ENCODE measurements at places on chromosomes 11 and 22.

DNA sequence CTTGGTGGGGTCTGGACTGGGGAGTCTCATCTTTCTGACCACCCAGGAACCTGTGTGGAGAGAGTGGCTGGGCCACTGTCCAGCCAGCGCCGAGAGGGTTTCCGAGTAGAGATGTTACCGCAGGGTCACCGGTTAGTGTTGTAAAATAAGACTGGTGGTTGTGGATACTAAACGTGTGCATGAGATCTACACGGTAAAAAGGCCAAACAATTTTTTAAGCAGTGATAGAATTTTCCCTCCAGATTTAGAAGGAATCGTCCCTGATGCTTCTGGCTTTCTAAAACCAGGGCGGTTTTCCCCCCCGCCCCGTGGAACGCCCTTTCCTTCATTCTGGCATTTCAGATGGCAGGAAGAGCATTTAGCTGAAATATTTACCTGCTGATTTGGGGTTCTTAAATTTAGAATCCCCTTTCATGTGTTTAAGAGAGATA is 72.6 kb upstream of the PPARA start:
- no peak for DNase-seq

DNA sequence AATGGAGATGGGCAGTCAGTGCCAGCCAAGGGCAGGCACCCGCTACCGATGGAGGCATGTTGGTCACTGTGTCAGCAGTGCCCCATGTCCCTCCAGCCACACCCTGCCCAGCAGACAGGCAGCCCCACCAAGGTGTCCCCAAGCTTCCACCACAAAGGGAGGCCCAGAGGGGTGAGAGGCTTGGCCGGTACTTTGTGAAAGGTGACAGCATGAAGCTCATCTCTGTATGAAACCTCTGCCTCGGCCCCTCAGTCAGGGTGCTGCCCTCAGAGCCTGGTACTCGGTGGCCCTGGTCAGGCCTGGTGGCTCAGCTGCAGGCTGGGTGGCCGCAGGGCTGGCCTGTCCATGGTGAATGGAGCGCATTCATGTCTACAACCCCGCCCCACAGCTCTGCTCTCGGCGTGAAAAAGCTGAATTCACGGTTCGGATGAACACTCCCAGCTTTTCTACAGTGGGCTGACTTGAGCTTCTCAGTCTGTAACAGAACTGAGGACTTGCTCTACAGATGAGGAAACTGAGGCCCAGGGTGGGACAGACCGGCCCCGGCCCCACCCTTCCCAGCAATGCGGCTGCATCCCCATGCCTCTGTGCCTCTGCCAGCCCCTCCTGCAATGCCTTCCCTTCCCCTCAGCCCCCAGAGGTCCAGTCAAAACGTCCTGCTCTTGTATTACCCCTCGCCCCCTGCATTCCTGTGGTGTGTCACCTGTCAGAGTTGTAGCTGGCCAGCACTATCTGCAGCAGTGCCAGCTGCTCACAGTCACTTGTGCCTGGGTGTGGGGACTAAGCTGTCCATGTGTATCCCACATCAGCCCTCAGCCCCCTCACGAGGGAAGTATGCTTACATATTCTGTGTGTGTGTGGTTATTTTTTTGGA is 27.7 kb downstream of the RSPH14 start:
- no peak for DNase-seq

DNA sequence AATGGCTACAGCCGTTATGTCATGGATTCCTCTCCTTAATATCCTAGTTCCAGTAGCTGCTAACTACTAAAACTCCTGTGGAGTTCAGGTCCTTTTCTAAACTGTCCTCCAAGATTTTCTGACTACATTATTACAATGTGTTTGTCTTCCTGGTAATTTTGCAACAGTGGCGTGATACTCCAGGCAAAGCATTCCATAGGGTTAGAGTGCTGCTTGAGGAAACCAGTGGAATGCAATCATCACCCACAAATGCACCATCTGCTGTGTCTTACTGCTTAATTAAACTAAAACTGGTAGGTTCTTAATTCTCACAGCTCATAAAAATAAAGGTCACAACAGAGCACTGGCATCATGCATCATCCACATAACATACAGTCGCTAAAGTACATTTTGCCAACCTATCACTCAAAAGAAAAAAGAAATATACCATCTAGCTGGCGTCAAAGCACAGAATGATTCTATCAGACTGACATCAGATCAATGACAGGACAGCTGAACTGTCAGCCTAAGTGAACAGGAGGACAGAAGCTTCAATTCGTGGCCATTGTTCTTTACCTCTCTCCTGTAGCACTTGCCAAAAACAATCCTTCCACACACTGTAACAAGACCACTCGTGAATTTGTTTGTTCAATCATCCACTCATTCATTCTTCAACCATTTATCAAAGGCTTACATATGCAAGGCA is 182.5 kb downstream of the CADM1 start:
- DNase-seq: no peak

- DNase-seq: no peak
Observed at GRCh38 chr11:66651016-66651415, 12.5 kb downstream of the RBM4 start.

DNA sequence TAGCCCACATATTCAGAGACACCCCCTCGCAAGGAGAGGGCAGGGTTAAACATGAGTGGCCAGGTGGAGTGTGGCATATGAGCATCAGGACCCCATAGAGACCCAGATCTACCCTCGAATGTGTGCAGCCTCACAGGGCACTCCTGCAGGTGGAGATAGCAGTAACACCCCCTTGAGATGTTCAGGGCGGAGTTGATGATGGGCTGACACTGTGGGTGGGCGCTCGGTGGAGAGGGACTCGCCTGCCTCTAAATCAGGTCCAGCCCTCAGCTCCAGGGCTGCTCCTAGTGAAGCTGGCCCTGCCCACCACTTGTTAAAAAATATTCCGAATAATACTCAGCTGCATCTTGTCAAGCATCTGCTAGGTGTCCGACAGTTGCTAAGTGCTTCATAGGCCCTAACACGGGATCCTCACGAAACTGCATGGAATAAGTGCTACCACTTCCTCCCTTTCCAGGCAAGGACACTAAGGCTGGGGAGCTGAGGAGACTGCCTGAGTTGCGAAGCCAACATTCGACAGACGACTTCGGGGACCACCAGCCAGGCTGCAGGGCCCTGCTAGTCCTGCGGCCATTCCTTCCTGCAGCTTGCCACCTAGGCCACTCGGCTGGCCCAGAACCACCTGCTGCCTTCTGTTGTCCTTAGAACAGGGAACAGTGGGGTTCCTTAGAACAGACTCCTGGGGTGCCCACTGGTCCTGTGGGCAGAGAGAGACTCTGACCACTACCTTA is 74.0 kb upstream of the WNT11 start:
- DNase-seq: no peak

GRCh38 chr11:16800382-16800781 is 61.9 kb downstream of the C11orf58 start:
- no peak for DNase-seq

DNA sequence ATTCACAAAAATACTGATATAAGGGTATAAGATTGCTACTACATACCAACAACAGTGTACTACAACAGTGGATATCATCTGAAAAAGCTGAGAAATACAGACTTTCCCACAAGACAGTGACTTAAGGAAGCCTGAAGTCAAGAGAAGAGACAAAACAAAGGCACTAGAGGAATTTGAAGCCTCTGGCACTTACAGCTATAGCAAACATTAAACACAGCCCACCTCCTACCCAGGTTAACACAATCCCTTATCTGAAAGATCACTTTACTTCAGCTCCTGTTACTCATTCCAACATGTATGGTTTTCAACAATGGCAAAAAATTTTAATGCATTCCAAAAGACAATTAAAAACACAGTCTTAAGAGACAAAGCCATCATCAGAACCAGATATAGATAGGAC is 388.5 kb downstream of the JRKL start:
- no peak for DNase-seq

GRCh38 chr11:60831501-60832079 is 10.3 kb upstream of the CCDC86 start:
- DNase-seq: no peak

GRCh38 chr22:20429254-20430100 is 8.1 kb downstream of the SCARF2 start:
- DNase-seq: peak; percentile 71

GRCh38 chr11:74171630-74171968 is 510 bp downstream of the PPME1 start:
- no peak for DNase-seq

DNA sequence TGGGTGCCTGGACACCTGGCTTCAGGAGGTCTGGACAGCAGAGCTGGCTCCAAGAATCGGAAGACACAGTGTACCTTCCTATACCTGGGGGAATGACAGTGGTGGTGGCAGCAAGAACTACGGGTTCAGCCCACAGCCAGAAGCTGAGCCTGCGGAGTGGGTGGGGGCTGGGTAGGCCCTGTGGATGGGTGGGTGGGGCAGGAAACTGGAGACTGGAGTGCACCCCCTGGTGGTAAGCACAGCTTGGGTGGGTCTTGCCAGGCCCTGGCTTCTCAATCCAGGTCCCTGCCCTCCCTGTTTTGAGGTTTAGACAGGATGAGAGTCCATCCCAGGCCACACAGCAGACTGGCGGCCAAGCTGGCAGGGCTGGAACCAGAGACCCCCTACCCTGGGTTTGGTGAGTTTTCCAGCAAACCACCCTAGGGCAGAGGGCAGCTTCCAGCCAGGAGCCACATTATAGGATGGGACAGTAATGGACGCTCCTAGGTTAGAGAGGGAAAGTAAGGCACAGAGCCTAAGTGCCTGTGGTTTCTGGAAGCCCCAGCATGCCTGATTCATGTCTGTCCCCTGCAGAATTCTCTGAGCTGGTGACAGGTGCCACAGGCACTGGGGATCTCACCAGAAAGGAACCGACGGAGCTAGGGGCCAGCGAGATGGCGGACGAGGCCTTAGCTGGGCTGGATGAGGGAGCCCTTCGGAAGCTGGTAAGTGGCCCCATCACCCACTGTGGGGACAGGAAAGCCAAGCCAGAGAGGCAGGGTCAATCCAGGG is 1.7 kb downstream of the SMTN start:
- no peak for DNase-seq

DNA sequence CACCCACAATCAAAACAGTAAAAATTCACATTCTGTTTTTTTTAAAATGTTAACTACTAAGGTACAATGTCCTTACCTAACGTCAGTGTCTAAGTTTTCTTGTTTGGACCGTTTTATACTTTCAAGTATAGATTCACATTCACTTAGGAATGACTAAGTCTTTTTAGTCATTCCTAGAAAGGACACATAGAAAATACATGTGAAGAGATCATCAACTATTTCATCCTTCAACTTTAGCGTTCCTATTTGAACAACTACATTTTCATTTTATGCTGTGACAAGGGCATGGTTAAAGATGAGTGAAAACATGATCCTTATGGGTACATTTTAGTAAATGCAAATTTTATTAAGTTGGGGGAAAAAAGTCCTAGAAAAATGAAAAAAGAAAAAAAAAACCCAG is 62.8 kb downstream of the DDX10 start:
- no peak for DNase-seq

GRCh38 chr11:120425527-120425926 is 86.0 kb upstream of the GRIK4 start:
- DNase-seq: no peak

Data from activated T-helper 9 cell treated with anti-CD3 and anti-CD28 coated beads, Interleukin-2, amount 50 U/mL, for 16 hours (primary cell).